Uterus (tissue), 4 donors: ENCODE measurements at places on chromosomes 16 and 17. TPM values are rescaled to one million over a fixed set of nuclear protein-coding genes. Genes with fewer than 3 reads are reported as not detected.

DNA sequence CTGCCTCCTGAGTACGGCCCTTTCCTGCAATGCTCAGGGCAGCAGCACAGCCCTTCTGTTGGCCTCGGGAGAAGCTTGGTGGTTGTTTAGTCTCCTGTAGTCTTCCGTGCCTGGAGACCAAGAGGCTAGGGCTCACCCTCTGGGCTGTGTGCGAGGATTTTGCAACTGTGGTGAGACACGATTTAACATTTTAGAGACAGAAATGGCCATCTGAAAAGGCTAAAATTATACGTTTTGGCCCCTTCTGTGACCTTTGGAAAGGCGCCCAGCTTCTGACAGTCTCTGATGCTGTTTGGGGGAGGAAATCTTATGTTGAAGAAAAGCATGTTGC is 33.1 kb downstream of the FOXL1 start:
- peak; percentile 29 for DNase-seq

- no peak for DNase-seq
Measured at GRCh38 chr16:68403177-68403576, 45.1 kb downstream of the SMPD3 start.

DNA sequence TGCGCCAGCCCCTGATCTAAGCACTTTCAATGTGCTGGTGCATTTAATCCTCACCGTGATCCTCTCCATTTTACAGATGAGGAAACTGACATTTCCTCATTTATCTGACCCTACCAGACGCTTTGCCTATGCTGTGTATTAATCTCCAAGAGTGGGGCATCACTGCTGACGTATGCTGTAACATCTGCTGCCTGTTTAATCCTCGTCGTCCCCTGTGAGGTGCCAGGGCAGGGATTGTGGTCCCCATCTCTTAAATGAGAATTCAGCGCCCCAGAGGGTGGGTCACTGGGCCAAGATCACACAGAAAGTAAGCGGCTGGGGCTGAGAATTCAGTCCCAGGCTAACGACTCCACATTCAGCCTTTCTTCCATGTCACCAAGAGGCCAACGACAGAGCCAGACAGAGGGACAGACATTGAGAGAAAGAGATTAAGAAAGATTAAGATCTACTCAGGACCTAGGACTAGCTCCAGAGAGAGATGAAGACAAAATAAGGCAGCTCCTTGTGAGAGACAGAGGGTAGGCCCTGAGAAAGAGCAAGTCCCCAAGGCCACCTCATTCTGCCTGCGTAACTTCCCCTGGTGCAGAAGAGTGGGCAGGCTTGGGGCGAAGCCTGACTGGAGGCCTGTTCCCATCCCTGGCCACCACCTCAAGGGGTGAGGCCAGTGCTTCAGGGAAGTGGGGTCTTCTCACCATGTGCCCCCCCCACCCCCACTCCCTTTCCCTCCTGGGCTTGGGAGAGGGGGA is 13.5 kb downstream of the CACNA1G start:
- no peak for DNase-seq

Gene FSCN2
- total RNA-seq: not detected

Gene LDHD
- total RNA-seq: 5.7 TPM

Gene OMG
- total RNA-seq: 0.51 TPM
